ENCODE measurements at places on chromosomes 6 and 20.

- DNase-seq, result no peak
Measured at GRCh38 chr6:42292004-42292740, 74.5 kb upstream of the MRPS10 start.

DNA sequence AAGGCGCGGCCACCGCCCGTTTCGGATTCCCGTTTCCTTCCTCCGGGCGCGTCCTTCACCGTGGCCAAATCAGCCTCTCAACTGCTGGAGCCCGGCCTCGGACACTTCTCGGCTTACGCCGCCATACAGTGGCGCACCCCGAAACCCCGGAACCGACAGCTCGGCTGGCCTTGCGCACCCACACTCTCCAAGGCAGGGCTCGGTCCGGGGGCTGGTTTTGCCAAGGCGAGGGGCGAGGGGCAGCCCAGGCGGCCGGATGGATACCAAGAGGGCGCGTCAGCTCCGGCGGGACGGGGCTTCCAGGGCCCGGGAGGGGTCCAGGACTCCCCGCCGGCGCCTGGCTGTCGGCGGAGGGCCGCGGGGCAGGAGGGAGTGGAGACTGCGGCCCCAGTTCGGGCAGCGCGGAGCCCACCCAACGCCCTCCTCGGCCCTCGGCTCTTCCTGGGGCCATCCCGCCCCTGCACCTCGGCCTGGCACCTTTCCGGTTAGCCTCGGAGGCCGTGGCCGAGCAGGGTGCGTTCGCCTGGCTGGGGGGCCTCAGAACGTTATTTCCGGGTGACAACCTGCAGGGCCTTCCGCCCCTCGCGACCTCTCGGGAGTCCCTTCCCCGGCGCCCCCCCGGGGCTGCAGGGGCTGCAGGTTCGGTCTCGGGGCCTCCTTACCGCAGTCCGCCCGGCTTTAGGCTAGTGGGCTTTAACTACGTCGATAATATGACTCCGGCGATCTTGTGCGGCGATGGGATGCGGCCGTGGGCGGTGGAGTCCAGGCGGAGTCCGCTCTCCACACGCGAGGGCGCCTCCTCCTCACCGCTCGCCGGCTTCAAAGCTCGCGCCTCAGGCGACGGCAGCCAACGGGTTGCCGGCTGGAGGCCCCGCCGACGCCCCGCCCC, 697 bp upstream of the CEP43 start:
- peak; percentile 69 for DNase-seq

DNA sequence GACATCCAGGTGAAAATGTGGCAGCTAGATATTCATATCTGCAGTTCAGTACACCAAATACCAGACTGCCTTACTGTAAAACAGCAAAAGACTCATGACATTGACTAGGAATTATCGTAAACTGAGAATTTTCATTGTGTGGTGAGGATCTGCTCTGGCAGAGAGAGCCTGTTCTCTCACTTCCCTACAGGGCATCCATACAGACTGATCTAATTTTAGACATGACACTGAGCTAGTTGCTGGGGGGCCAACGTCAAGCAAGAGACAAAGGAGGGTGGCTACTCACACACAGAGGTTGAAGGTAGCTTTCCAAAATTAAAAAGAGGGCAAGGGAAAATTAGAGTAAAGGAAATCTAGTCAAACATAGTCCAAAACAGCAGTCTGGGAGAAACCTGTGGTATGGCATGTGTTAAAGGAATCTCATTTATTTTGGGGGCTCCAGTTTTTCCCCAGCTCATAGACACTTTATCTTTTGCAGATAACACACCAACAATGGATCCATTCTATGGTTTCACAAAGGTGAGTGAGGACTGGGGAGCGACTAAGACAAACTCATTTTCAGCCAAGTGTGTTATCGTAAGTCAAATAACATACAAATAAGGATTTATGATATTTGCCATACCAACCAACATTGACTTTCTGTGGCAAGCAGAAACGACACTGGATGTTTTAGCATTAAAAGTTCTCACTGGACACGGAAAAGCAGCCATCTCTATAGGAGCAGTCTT, 36.6 kb upstream of the NHSL1 start:
- no peak for DNase-seq

- DNase-seq, result no peak
Measured at GRCh38 chr6:20098267-20098876, 113.9 kb downstream of the MBOAT1 start.

GRCh38 chr6:3904518-3904917, 55.3 kb downstream of the FAM50B start:
- no peak for DNase-seq

DNA sequence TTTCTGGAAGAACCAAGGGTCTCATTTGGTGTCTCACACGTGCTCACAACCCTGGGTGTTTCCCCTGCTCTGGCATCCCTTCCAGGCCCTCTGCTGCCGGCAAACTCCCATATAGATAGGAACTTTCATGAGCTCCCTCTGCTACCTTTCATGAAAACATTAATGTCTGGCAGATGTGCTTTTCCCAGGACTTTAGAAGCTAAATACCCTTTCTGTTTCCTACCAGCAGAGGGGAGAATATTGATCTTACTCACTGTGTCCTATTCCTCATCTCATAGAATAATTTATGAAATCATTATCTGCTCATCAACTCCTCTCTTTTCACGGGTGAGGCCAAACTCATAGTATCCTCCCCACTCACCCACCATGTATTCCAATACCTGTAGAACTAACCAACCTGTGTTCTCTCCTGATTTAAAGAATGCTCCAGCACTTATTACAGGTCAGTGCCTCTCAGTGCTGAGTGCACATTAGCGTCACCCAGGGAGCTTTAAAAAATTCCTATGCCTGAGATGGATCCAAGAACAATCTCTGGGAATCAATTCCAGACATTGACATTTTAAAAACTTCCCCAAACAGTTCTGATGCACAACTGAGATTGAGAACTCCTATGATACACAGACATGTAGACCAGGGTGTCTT, 298.5 kb upstream of the JAG1 start:
- DNase-seq, result no peak

All from Right ventricle myocardium inferior (tissue), 1 donor.